Right renal cortex interstitium (tissue), 3 donors: ENCODE measurements at places on chromosomes 1 and 21. TPM values are rescaled to one million over a fixed set of nuclear protein-coding genes. Genes with fewer than 3 reads are reported as not detected.

The MARK1 gene
- polyA plus RNA-seq, result 9.7 TPM

The TRNP1 gene
- polyA plus RNA-seq, result 5.4 TPM

The ASCL5 gene
- polyA plus RNA-seq, result 0.08 TPM

The IQGAP3 gene
- polyA plus RNA-seq, result 11.7 TPM

The OR2L5 gene
- polyA plus RNA-seq, result not detected

The TTC39A gene
- polyA plus RNA-seq, result 9.9 TPM

- DNase-seq, result no peak
Observed at GRCh38 chr1:58220836-58221472, 325.6 kb downstream of the OMA1 start.

- no peak for DNase-seq
Observed at GRCh38 chr1:213828867-213829266, 158.9 kb upstream of the PROX1 start.

DNA sequence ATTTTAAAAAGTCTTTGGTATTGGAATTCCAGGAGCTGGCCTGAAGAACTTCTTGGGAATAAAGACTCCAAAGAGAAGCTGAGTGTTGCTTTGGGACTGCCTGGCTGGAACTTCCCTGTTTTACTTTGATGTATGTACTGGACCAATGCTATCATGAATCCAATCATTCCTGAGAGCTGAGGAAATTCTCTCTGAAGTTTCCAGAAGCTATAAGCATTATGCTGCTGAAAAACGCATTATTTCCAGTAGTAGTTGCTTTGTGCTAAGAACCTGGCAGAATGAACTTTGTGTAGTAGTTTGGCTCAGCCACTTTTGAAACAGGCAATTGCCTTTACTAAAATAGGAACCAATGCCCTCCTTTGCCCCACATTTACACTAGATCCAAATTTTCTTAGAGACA, 260.7 kb downstream of the HLX start:
- DNase-seq, result no peak

DNA sequence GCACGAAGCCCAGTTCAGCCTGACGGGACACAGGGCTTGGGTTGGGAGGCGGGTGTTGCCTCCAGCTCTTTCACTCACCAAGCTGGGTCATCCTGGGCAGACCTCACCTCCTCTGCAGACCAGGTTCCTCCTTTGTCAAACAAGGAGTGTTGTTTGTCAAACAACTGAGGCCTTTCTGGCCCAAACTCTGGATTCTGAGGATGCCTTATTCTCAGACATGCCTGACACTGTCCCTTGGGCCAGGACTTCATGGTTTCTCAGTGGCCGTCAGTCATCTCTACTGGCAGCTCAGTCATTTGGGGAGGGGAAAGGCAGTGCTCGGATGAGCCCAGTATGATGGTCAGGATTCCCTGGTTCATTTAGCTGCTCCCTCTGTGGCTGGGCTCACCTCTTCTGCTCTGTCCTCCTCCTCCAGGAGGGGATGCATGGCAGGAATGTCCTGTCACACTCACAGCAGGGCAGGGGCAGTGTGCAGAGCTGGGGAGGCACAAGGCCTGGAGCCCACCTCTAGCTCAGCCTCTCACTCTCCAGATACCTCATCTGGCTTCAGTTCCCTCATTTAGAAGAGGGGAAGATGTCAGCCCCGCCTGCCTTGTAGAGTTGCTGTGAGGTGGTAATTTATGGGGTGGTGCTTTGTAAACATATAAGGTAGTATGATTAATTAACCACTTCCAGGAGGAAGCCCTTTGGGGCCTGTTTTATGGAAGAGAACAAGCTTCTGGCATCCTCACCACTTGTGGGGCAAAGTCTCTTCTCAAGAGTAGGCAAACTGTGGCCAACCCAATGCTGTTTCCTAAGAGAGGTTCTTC, 20.6 kb downstream of the SLC2A1 start:
- DNase-seq, result no peak

DNA sequence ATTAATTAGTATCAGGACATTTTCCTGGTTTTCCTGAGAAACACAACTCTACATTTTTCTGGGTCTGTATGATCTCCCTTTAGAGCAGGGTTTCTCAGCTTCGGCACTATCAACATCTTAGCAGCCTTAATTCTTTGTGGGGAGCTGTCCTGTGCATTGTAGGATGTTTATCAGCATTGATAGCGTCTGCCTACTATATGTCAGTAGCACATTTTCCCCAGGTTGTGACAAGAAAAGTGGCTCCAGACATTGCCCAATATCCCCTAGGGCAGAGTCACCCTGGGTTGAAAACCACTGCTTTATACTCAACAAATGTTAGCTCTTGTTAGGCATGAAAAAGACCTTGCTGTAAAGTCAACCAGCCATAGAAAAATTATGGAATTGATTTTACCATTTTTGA, 195.1 kb upstream of the FMN2 start:
- no peak for DNase-seq

DNA sequence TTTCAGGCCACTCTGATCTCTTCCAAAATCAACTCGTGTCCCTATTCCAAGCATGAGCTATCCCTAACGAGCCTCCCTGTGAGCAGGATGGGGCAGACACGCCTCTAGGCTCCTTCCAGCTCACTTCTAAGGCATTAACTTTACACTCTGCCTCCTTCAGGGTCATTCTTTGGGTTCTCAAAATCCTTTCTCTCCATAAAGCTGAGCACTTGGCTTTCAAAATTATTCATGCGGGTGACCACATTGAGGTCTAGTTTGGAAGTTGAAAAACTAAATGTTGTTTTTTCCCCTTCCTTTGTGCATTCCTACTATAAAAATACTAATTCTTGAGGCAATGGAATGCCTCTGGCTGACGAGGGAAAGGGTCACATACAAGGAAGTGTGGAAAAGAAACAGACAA, 33.5 kb upstream of the BMP8B start:
- DNase-seq, result no peak

DNA sequence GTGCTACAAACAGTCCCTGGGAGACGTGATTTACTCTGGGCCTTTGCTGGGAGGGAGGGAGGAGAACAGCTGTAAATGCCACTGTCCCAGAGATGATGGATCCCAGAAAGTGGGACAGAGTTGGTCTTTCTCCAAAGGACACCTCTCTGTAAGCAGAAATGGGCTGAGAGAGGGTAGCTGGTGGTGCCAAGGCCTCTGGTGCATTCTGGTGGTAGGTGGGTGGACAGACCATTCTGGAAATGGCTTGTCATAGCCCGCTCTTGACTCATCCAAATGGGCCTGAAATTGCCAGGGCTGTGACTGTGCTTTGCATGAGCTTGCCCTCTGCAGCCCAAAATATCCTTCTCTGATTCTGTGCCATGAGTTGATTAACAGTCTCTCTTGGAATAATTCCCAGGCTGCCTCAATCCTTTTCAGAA, 36.1 kb downstream of the CCDC185 start:
- DNase-seq, result no peak

DNA sequence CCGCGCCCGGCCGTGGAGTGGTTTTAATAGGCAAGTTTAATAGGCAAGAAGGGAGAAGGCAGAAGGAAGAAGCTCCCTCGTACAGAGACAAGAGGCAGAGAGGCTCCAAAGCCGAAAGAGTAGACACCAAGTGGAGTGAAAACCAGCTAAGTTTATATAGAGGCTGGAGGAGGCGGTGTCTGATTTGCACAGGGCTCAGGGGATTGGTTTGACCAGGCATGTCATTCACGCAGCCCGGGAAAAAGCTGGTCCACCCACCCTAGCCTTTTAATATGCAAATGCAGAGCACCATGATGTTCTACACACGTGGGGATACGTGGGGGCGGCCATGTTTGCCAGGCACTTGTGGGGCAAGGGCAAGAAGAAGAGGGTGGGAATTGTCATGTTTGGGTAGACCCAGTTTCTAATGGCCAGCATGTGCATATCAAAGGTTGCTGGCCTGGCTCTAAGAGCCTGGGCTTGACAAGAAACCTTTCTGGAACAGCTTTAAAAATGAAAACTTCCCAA, 18.0 kb upstream of the SOD1 start:
- no peak for DNase-seq

- DNase-seq, result no peak
Observed at GRCh38 chr1:101653482-101653946, 343.2 kb downstream of the OLFM3 start.

GRCh38 chr1:66273656-66274055, 260.3 kb upstream of the SGIP1 start:
- no peak for DNase-seq

DNA sequence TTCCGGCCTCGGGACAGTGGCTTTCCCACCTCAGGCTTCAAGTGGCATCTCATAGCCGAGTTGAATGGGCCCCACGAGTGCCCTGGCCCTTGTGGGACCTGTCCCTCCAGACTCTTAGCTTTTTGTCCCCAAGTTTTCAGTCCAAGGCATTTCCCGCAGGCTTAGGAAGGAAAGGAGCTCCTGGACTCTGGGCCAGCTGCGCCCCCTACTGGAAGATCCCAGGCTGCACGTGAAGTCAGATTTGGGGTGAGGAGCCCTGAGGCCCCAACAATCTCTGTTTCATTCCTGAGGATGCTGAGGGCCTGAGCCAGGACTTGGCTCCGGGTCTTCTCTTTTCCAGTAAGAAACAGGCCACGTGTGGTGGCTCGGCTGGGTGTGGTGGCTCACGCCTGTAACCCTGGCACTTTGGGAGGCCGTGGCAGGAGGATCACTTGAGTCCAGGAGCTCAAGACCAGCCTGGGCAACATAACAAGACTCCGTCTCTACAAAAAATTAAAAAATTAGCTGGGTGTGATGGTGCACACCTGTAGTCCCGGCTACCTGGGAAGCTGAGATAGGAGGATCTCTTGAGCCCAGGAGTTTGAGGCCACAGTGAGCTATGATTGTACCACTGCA, 67.4 kb downstream of the ARHGEF10L start:
- no peak for DNase-seq

- no peak for DNase-seq
Observed at GRCh38 chr1:202288177-202288576, 53.6 kb downstream of the UBE2T start.

- DNase-seq, result peak; percentile 16
Observed at GRCh38 chr1:38834937-38835827, 24.4 kb downstream of the RRAGC start.

GRCh38 chr1:25782608-25783201, 17.3 kb upstream of the SELENON start:
- DNase-seq, result no peak

DNA sequence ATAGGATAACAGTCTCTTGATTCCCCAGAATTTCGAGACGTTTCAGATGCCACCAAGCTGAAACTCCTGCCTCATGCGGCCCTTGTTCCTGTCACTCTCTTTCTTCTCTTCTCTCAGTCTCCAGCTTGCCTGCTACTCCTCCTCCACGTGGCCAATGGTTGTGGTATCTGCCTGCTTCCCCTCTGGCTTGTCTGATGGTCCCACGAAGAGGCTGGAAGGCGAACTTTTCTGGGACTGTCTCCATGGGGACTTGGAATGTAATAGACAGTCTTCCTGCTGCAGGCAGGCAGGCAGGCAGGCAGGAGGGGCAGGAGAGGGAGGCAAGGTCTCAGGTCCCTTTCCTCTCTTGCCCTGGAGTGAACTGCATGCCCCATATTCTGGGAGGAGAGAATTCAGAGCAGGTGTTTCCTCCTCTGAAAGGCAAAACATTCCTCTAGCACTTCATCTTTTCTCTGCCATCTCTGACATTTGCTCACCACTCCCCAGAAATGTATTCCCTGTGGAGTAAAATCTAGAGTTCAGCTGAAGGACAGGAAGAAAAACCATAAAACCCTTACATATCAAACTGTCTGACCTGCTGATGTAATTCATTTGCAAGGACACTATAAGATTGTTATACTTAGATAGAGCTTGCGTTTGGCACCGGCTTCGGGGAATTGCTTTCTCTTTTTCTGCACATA, 64.1 kb upstream of the GNG12 start:
- DNase-seq, result no peak

- DNase-seq, result no peak
Observed at GRCh38 chr1:6241887-6242740, 1.9 kb upstream of the HES3 start.
